ENCODE measurements at places on chromosomes 16 and 17. TPM values are rescaled to one million over a fixed set of nuclear protein-coding genes. Genes with fewer than 3 reads are reported as not detected.

Gene ACE
- 0.77 TPM for total RNA-seq

Gene PSMB3
- 94.3 TPM for total RNA-seq

DNA sequence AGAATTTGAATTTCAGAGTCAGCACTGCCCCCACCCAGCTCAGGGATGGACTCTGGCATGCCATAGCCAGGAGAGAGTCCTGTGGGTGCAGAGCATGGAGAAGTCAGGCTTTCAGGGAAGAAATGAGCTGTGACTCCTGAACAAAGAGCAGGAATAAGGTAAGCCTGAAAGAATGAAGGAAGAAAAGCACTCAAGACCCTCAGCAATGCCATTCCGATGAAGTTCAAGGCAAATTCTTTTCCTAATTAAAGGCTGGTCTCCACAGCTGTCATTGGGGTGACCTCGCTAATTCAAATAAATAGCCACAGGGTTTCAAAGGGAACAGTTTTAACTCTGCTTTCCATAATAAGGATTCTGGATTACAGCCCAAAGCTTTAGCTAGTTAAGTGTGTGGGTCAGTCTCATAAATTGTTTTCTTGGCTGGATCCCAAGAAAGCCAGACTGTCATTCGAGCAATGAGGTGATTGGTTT, 31.7 kb downstream of the TOM1L2 start:
- DNase-seq, result no peak

DNA sequence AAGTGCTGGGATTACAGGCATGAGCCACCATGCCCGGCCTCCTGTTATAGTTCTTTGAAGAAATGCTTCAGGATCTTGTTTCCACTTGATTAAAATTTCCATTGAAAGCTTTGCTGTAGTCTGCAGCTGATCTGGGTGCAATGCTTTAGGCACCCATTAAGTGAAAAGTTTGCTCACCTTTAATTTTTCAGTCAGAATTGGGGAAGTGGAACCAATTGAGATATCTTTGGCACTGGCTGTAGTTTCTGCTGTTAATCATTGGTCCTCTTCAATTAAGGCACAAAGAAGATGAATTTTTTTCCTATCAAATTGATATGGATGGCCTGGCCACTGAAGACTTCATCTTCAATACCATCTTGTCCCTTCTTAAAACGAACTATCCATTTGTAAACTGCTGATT, 336.1 kb upstream of the TBX2 start:
- DNase-seq, result no peak

- DNase-seq, result no peak
Observed at GRCh38 chr17:80116921-80117380, 15.6 kb downstream of the GAA start.

GRCh38 chr16:21260870-21261791, 17.0 kb downstream of the CRYM start:
- peak; percentile 46 for DNase-seq

Gene TM4SF5
- total RNA-seq, result not detected

Gene OTOP3
- not detected for total RNA-seq

DNA sequence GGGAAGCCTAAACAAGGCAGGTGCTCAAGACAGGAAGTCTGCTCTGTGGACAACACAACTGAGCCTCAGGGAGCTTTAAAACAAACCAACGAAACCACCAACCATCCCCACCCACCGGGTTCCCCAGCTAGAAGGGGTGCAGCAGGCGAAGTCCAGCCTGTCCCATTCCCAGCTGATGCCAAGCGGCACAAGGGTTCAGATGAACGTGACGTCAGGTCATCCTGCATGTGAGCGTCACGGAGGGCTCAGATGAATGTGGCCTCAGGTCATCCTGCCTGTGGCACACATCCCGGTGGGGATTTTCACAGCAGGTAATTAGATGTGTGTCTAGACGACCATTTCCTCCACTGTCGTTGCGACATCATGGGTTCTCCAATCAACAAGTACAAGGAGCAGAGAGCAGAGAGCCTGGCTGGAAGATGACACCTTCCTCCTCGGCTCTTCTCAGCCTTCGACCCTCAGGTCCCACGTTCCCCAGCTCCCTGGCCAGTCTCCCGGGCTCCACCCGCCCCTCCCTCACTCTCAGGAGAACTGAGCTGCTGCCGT, 246.5 kb downstream of the FOXL1 start:
- no peak for DNase-seq

DNA sequence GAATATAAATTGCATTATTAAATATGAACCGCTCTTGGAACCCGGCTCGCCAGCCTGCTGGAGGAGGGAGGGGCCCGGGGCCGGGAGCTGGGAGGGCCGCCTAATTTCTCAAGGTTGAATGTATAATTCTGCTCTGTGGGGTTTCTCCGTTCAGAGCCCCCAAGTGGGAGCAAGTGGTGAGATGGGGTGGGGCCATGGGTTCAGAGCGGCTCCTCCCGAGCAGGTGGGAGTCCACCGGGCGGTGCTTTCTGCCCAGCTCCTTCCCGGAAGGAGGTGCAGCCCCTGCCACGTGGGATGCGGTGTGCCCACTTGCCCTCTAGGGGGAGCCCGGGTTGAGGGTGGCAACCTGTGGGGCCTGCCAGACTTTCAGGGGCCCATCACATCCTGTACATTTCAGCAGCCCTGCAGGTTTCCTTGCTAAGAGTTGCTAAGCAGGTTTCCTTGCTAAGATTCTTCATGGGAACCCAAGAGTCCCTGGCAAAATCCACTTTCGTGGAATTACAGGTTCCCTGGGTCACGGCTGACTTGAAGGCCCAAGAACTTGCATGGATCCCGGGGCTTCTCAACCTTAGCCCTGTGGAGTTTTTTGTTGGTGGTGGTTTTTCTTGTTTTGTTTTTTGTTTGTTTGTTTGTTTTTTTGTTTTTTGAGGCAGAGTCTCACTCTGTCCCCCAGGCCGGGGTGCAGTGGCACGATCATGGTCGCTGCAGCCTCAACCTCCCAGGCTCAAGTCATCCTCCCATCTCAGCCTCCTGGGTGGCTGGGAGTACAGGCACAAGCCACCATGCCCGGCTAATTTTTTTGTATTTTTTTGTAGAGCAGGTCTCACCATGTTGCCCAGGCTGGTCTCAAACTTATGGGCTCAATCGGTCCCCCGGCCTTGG, 196.7 kb upstream of the GSE1 start:
- DNase-seq, result peak; percentile 27

DNA sequence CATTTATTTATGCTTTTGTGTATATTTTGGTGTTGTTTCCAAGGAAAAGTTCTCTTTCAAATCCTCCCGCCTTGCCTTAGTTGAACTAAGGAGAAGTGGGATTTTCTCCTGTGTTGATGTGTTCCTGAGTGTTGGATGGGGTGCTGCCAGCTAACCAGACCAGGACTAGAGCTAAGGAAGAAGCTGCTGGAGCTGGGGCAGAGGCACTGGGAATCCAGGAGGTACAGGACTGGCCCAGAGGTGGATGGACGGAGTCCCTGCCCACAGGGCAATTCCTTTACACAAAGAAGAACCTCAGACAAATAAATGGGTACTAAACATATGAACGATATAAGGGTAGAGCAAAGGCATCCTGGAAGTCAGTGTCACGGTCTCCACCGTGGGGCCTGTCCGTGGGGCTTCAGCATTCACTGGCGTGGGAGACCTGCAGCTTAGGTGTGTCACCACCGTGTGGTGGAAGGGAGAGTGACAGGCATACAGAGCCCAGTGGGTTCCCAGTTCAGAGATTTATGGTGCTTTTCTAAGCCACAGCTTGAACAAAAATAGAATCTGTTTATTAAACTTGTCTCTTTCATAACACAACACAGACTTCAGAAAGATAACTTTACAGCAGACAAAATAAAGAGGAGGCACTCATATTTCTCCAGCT, 270.7 kb downstream of the NTN1 start:
- peak; percentile 69 for DNase-seq

- DNase-seq, result peak; percentile 79
Observed at GRCh38 chr16:49664221-49665215, 191.4 kb downstream of the ZNF423 start.

Gene RIPOR1
- 137 TPM for total RNA-seq

DNA sequence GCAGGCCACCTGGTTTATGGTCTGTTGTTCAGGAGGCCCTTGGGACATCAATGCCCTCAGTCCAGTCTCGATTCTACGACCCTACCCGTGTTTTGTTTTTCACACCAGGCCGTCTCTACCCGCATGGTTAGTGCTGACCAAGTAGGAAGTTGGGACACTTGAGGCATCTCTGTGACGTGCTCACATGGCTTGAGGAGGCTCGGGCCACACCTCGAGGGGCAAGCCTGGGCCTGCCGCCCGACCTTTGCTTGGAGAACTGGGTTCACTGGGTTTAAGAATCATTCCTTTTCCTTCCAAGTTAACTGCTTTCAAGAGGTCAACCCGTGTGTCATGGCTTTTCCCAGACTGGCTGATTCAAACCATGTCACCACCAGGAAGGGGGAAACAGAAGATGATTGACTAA, 86.8 kb downstream of the CMIP start:
- DNase-seq, result no peak

DNA sequence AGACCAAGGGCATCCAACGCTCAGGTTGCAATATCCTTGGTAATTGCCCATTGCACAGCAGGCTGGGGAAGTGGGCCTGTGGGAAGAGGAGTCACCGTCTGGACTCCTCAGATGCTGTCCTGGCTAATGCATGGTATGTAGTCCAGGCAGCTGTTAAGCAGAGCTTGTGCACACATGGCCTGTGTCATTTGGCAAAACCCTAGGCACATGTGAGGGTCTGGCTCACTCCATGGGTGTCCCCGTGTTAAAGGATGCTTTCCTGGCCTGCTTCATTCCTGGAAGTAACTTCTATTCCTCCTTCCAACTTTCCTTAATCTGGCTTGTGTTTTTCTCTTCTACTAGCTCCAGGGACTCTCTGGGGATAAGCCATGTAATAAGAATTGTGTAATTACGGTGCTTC, 378.0 kb upstream of the CA10 start:
- DNase-seq, result no peak

Gene SLC5A11
- total RNA-seq, result not detected

- DNase-seq, result no peak
Observed at GRCh38 chr16:23310217-23310616, 8.1 kb downstream of the SCNN1B start.

GRCh38 chr17:61411261-61412142, 11.9 kb downstream of the TBX2 start:
- peak; percentile 71 for DNase-seq

DNA sequence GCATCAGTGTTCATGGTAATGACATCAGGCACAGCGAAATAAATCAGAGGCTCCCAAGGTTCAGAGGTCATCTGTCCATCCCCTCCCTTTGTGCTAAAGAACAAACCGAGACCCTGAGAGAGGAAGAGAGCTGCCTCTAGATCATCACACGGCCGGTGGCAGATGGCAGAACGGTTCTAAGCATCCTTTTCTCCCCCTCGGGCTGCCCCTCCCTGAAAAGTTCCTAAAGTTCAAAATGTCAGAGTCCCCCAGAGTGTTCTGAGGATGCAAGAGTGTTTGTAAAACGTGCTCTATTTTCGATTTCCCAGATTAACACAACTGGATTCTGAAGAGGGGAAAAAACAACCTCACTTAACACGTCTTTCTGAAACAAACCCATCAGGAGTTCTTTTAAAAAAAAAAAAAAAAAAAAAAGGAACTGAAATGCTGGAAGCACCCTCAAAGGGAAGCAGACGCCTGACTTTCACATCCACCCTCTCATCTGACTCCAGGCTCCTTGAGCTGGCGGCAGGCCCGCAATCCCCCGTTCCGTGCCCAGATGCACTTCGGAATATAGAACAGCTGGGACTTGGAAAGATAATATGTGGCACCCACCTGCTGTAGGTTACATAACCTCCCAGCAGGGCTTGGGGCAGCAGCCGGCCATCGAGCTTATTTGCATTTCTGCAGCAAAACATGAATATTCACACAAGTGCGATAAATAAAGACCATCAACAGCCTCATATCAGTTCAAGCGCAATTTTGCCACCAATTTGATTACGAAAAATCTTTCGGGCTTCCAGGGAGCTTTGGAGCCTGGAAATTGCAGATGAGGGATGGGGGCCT, 115.5 kb upstream of the SMURF2 start:
- DNase-seq, result peak; percentile 31

Gene IGF2BP1
- under 0.01 TPM for total RNA-seq

GRCh38 chr16:77690416-77690815, 31.9 kb upstream of the NUDT7 start:
- no peak for DNase-seq

DNA sequence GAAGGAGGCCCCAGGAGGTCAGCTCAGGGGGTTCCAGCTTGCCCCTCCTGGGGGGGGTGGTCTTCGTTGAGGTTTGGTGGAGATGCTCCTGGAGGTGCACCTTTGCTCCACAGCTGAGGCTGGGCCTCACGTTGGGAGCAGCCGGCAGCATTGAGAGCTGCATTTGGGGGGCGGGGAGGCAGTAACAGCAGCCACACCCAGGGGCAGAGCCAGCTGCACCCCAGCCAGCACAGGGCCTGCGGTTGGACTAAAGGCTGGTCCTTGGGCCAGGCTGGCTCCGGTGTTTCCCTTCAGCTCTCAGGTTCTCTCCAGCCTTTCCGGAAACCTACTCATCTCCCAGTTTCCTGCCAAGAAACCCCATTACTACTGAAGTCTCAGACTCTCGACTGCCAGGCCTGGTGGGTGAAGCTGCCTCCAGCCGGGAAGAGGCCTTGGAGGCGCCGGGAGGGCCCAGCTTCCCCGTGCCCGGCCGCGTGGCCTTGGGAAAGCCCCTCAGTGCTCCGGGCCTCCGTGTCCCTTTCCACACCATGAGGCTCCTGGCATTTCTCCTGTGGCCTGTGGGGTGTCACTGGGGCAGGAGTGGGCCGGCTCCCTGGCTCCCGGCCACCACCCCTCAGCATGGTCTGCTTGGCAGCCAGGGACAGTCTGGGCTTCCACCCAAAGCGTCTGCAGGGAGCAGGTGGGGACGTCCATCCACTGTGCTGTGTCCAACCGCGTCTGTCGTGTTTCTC, 14.0 kb upstream of the BAIAP2 start:
- DNase-seq, result peak; percentile 20

DNA sequence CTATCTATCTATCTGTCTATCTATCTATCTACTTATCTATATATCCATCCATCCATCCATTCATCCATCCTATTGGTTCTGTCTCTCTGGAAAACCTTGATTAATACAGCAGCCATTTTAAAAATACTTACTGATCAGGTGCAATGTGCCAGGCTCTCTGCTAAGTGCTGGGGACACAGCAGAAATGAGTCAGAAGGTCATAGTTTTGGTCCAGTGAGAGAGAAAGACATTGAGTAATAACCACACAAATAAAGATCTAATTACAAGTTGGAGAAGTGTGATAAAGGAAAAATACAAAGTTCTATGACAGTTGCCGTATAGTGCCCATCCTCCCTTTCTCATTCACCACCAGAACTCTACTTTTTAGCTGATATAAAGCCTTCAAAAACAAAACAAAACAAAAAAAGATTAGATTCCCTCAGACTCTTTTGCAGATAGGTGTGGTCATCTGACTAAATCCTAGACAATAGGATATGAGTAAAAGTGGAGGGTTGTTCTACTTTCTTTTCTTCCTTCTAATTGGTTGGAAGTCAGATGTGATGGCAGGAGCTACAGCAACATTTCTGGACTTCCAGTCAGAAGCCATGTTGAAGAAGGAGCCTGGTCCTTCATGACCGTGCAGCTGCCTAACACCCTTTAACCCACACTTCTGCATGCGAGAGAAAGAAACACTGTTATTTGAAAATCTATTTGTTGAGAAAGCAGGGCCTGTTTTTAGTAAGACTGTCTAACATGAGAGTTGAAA, 72.0 kb upstream of the TOX3 start:
- no peak for DNase-seq

Gene CHST6
- not detected for total RNA-seq

Gene SLC16A6
- 1.0 TPM for total RNA-seq

Gene OTOA
- 0.21 TPM for total RNA-seq

GRCh38 chr16:53053967-53054669, 673 bp upstream of the CHD9 start:
- peak; percentile 55 for DNase-seq

Gene TNFRSF17
- total RNA-seq, result not detected

Measured in uterus (tissue), 4 donors.